Left hindlimb (tissue), 1 donor: ENCODE measurements at places on chromosomes 12 and 14.

DNA sequence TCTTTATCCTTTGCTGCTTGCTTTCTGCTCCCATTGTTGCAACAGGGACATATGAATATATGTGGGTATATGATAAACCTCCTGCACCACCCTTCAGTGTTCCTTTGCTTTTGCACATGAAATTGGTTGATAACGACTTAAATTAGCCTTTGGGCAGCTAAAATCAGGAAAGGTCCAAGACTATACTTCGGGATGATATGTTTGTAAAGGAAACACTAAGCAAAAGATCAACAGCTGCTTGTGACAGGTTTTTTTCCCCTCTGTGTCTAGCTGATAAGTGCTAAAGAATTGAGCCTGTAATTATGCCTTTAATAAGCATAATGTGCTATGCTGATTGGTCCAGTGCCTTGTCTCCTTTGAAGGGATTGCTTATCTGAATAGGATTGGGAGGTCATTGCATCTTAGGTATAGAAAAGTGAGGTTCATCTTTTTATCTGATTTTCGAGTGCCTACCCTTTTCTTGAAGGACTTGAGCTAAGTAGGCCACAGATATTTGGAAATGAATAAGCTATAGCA, 59.4 kb downstream of the PPHLN1 start:
- no peak for DNase-seq

DNA sequence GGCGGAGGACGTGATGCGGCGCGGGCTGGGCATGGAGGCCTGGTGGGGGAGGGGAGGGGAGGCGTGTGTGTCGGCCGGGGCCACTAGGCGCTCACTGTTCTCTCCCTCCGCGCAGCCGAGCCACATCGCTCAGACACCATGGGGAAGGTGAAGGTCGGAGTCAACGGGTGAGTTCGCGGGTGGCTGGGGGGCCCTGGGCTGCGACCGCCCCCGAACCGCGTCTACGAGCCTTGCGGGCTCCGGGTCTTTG, 303 bp downstream of the GAPDH start:
- no peak for DNase-seq

- no peak for DNase-seq
Observed at GRCh38 chr12:26680727-26681455, 152.1 kb downstream of the ITPR2 start.

GRCh38 chr14:100012478-100013327, 52.5 kb upstream of the EVL start:
- no peak for DNase-seq

DNA sequence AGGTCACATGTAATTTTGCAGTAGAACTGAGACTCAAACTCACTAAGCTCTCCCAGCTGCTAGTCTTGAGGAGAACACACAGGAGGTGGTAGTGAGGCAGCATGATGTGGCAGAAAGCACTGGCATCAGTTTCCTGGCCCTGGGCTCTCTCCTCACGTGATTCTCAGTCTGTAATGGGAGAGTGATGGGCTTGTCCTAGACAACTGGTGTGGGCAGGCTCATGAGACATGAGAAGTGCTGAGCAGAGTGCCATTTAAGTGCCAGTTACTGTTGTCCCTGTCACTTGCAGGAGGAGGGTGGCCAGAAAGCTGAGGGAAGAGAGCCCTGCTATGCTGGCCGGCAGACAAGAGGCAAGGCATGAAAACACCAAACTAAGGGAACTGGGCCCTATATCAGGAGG, 48.5 kb upstream of the OVCH1 start:
- DNase-seq = no peak

GRCh38 chr14:91882776-91883175, 15.4 kb upstream of the TC2N start:
- DNase-seq = no peak

- no peak for DNase-seq
Observed at GRCh38 chr12:633731-634130, 29.5 kb downstream of the NINJ2 start.

GRCh38 chr12:11901701-11902524, 168.8 kb upstream of the BCL2L14 start:
- no peak for DNase-seq

DNA sequence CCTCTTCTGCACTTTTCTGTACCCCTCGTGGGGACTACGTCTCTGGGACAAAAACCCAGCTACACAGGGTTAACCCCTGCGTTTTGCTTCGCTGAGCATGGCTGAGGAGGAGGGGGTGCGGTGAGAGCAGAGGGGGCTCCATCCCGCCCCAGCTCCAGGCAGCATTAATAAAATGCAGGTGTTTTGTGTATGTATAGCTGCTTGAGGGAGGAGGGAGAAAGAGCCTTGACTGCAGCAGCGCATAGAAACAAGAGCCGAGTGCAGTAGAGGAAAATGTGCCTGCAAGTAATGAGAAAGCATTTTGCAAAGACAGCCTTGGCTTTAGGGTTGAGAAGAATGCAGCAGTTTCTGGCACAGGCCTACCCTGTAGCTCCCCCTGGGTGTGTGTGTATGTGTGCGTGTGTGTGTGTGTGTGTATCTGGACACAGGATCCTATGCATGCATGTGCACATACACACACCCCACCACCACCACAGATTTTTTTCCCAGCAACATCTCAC, 103.9 kb downstream of the ZFP36L1 start:
- peak; percentile 89 for DNase-seq

GRCh38 chr14:60356906-60357550, 108.0 kb downstream of the PPM1A start:
- DNase-seq = no peak

- peak; percentile 48 for DNase-seq
Observed at GRCh38 chr14:21039585-21040369, 2.4 kb upstream of the RNASE7 start.

- DNase-seq = peak; percentile 58
Observed at GRCh38 chr12:49131894-49132461, 783 bp upstream of the TUBA1B start.

- no peak for DNase-seq
Observed at GRCh38 chr14:93544212-93544611, 113.5 kb downstream of the UNC79 start.

- DNase-seq = no peak
Observed at GRCh38 chr14:40806471-40806870, 800.2 kb upstream of the LRFN5 start.

- no peak for DNase-seq
Observed at GRCh38 chr12:124504273-124505000, 63.0 kb downstream of the NCOR2 start.

DNA sequence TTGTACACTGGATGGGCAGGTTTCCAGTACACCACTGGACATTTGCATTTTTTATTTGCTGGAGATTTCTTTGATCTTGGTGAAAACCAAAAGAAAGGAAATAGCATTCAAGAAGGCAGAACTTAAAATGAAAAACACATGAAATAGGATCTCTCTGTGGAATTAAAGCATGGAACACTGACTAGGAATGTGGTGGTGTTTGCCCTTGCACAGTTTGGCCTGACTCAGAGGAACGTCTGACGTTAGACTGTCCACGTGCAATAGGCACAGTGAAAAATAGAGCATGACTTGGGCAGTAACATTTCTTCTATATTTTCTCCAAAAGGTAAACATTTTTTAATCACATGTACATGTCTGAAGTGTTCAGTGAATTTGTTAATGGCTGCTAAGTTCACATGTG, 474.1 kb upstream of the PRICKLE1 start:
- DNase-seq = no peak

- DNase-seq = no peak
Observed at GRCh38 chr12:53532524-53533445, 25.5 kb upstream of the NPFF start.

- no peak for DNase-seq
Observed at GRCh38 chr14:67577909-67578749, 21.9 kb downstream of the PIGH start.

GRCh38 chr12:71556875-71557274, 106.8 kb downstream of the ZFC3H1 start:
- no peak for DNase-seq

GRCh38 chr12:65372574-65372973, 94.1 kb downstream of the MSRB3 start:
- DNase-seq = no peak

- DNase-seq = no peak
Observed at GRCh38 chr12:48180424-48180823, 3.0 kb upstream of the CCDC184 start.

GRCh38 chr12:92426332-92426731, 276.5 kb upstream of the PLEKHG7 start:
- no peak for DNase-seq

DNA sequence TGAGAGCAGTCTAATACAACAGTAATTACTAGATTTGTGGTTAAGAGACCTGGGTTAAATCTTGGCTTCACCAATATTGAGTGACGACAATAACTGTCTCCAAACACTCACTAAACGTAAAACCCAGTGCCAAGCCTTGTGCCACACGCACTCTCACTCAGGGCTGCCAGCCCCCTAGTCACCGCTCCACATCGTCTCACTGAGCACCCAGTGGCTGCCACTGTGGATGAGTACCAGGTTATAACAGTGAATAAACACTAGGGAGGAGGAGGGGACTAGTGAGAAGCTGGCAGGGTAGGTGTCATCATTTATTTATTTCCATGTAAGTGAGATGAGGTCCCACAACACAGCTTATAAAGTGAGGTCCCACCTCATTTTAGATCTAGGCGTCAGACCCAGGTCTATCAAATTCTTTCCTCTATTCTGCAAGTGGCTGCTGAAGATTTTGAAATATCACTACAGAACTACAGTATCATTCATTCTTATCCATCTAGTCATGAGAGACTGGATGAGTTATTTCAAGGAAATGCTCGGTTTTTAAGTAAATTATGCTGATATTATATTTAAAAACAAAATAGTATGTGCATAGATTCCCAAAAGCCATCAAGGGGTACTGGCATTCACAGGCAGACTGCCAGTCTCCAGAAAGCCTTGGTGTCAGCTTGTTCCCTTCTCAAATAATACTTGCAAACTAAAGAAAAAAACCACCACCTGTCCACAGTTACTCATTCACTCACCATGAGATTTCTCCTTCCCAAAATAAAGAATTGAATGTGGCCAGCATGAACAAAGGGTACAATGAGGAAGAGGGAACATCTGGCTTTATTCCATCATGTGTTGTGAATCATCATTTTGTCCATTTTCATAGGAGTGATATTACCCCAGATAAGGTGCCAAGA, 84.0 kb downstream of the PTPN21 start:
- no peak for DNase-seq

- DNase-seq = no peak
Observed at GRCh38 chr14:24411443-24412389, 12.9 kb downstream of the NYNRIN start.

DNA sequence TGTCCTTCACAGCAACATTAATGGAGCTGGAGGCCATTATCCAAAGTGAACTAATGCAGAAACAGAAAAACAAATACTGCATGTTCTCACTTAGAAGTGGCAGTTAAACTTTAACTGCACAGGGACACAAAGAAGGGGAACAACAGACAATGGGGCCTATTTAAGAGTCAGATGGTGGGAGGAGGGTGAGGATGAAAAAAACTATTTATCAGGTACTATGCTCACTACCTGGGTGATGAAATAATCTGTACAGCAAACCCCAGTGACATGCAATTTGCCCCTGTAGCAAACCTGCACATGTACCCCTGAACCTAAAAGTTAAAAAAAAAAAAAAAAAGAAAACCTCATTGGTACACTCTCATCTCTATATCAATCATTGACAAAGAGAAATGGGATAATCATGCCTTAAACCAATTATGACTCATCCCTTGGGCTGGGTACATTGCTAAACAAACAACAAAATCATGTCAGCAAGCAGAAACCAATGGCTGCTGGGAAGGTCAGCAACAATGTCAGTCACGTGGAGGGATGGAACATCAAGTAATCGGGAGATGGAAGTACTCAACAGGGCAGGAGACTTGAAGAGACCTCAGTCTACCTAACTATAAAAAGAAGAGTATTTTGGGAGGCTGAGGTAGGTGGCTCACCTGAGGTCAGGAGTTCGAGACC, 479.2 kb downstream of the RMST start:
- DNase-seq = no peak

- no peak for DNase-seq
Observed at GRCh38 chr12:106892075-106892474, 63.6 kb upstream of the TMEM263 start.

GRCh38 chr12:64240781-64241180, 18.7 kb upstream of the KICS2 start:
- DNase-seq = no peak

- no peak for DNase-seq
Observed at GRCh38 chr14:96470331-96470730, 31.9 kb upstream of the PAPOLA start.

- peak; percentile 52 for DNase-seq
Observed at GRCh38 chr12:111596985-111597830, 1.9 kb downstream of the ATXN2 start.

GRCh38 chr12:13147688-13148484, 44.4 kb upstream of the GSG1 start:
- DNase-seq = no peak

- no peak for DNase-seq
Observed at GRCh38 chr12:67964456-67964855, 24.8 kb upstream of the IFNG-AS1 start.
